Smooth muscle cell of trachea (primary cell): ENCODE measurements at places on chromosomes 13 and 19. TPM values are rescaled to one million over a fixed set of nuclear protein-coding genes. Genes with fewer than 3 reads are reported as not detected.

Gene ERICH4
- total RNA-seq = not detected in 2 replicates

Gene SOX1
- not detected in 2 replicates for total RNA-seq

Gene PBX4
- 1.2 and 1.6 TPM in 2 replicates for total RNA-seq

Gene ZNF888
- 2.6 and 8.9 TPM in 2 replicates for total RNA-seq

Gene ANGPTL4
- total RNA-seq = 3.9 and 6.9 TPM in 2 replicates

Gene CLEC17A
- under 0.01 TPM in 2 replicates for total RNA-seq

Gene ZNF880
- 21.8 and 28.2 TPM in 2 replicates for total RNA-seq

Gene TUBB4A
- total RNA-seq = not detected in 2 replicates

Gene CDC42EP5
- total RNA-seq = 28.1 and 51.9 TPM in 2 replicates

Gene TMEM150B
- not detected in 2 replicates for total RNA-seq

Gene MUC16
- total RNA-seq = not detected in 2 replicates

Gene NLRP5
- not detected in 2 replicates for total RNA-seq

Gene KIR3DL1
- not detected in 2 replicates for total RNA-seq

Gene MISP
- total RNA-seq = under 0.01 and 0.17 TPM in 2 replicates

Gene FCGBP
- 1.2 and 1.5 TPM in 2 replicates for total RNA-seq

Gene CYP4F12
- not detected in 2 replicates for total RNA-seq

Gene ZNF763
- 2.2 and 2.8 TPM in 2 replicates for total RNA-seq

Gene PABPC3
- 0.15 and 0.17 TPM in 2 replicates for total RNA-seq

Gene OVOL3
- not detected in 2 replicates for total RNA-seq

Gene PTGIR
- total RNA-seq = 2.9 and 6.8 TPM in 2 replicates

Gene POSTN
- 175 and 176 TPM in 2 replicates for total RNA-seq

Gene PLPP2
- 42.5 and 76.9 TPM in 2 replicates for total RNA-seq

Gene CGB8
- not detected in 2 replicates for total RNA-seq

Gene SIGLEC12
- total RNA-seq = not detected in 2 replicates

Gene PSG7
- total RNA-seq = 0.17 and 0.44 TPM in 2 replicates

Gene ITGBL1
- 70.7 and 102 TPM in 2 replicates for total RNA-seq

Gene ZSCAN4
- not detected in 2 replicates for total RNA-seq

Gene ZNF837
- total RNA-seq = 3.2 and 3.8 TPM in 2 replicates

Gene FAM187B
- total RNA-seq = not detected in 2 replicates

Gene ANGPTL8
- not detected in 2 replicates for total RNA-seq

Gene RFPL4AL1
- total RNA-seq = not detected in 2 replicates
